Left kidney (tissue), 8 donors: ENCODE measurements at places on chromosomes 16 and 17.

DNA sequence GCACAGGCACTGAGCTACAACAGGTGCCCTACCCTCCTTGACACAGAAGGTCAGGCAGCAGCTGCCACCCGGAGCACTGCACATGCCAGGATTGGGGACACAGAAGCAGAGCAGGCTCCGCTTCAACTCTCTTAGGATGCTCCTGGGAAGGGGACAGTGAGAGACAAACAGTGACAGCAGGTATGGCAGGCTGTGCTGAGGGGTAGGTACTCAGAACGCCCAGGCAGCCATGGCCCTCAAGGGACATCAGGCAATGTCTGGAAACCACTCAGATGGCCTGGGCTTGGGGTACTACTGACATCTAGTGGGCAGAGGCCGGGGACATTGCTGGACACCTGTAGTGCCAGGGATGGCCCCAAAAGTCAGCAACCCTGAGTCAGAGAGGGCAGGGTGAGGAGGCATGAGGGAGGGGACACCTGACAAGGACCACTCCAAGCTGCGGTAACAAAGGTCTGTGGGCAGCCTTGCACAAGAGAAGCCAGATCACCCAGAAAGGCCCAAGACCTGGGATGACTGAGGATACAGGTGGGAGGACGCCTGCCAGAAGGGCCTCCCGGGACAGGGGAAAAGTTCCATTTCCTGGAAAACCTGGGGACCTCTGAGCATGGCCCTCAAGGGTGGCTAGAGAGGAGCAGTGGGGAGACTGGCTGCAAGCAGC lies 21.2 kb downstream of the PEMT start:
- DNase-seq = no peak

DNA sequence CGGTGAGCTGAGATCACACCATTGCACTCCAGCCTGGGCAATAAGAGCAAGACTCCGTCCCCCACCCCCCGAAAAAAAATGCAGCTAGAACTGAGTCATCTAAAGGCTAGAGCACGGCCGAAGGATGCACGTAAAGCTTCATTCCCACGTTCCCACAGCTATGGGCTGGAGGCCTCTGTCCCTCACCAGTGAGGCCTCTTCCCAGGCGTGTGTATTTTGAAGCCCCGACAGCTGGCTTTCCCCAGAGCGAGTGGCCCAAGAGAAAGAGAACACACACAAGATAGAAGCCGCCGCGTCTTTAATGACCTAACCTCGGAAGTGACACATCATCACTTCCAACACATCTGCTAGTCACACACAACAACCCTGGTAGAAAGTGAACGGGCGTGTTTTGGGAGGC lies 6.6 kb upstream of the KCTD5 start:
- DNase-seq = no peak

GRCh38 chr16:51637770-51638094 lies 486.7 kb upstream of the SALL1 start:
- DNase-seq = no peak

GRCh38 chr17:66837885-66838665 lies 3.2 kb downstream of the CACNG5 start:
- no peak for DNase-seq

DNA sequence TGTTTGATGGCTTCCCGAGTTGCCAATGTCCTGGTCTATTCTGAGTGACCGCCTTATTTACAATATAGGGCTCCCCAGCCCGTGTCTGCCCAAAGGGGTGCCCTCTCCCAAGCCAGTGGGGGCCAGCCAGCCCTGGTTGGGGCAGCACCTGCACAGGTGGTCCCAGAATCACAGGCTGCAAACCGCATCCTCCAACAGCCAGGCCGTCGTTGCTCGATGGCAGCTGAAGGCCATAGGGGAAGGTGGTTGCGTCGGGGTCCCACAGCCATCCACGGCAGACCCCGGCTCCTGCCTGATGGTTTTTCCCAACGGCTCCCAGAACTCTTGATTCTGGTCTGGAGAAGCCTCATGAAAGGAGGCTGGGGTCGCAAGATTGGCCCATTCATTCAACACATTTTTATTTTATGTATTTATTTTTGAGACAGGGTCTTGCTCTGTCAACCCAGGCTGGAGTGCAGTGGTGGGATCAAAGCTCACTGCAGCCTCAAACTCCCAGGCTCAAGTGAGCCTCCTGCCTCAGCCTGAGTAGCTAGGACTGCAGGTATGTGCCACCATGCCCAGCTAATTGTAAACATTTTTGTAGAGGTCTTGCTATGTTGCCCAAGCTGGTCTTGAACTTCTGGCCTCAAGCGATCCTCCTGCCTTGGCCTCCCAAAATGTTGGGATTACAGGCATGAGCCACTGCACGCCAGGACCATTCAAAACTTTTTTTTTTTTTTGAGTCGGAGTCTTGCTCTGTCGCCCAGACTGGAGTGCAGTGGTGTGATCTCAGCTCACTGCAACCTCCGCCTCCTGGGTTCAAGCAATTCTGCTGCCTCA lies 79.0 kb upstream of the TOB1 start:
- no peak for DNase-seq

DNA sequence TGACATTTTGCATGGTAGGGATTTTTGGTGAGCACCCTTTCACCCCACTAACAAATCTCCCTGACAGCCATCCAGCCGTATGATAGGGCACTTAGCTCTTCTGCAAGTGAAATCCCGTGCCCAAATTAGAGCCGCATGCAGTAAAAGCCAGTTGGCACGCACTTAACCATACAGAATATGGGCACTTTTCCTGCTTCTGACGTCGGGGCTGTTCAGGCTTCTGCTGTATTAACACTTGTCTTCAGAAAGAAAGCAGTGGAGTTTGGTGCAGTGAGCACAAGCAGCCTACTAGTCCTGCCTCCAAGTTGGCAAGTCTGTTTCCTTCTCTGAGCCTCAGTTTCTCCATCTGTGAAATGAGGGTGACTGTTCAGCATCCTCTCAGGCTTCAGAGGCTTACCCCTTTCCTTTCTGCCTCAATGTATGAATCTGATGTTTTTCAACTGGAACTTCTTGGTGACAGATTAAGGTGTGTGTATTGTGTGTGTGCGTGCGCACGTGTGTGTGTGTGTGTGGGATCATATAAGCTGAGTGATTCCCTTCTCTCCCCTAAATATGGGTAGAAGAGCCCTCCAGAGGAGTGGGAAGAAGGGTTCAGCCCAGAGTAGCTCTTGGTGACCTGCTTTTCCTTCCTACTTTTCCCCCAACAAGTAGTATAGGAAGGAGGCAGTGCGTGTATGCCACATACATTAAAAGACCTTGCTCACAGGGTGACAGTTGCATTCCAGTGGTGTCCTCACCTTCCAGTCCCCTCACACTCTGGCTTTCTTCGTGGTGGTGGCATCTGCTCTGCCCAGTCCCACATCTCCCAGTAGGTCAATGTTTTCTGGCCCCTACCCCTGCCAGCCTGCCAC lies 19.0 kb downstream of the IGF2BP1 start:
- no peak for DNase-seq

GRCh38 chr17:37761059-37761458 lies 16.2 kb upstream of the HNF1B start:
- DNase-seq = no peak

GRCh38 chr16:86307514-86307903 lies 202.8 kb upstream of the FOXF1 start:
- DNase-seq = no peak

DNA sequence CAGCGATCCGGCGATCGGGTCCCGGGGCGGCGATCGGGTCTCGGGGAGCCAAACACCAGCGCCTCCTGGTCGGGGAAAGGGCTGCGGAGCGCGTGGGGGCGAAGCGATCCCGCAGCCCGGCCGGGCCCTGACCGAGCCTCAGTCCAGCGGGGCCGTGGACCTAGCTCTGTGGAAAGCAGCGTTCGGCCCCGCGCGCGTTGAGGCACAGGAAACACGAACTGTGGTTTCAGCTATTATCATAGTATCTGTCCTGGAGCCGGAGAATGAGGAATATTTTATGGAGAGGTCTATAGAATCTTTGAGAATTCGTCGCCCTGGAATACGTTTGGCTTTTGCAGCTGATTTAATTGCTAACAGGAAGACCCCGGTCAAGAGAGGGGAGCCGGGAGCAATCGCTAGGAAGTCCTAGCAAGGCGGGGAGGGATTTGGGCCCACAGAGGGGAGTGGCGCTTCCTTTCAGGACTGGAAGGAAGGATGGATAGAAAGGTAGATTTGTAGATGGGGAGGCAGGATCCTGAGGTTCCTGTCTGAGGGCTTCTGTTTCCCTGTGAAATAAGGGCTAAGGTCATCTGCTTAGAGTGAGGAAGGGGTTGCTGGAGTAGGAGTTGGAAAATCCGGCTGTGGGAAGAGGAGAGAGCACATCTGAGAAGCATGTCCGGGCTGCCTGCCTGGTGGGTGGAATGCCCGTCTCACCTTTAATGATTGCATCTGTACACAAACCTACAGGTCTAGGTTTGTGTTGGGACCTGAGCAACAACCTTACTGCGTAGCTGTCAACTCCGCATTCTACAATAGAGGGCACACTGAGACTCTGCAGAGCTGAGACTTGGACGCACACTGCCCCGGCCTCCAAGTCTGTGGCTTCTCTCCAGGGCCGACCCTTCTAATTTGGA lies 770 bp downstream of the CCNF start:
- no peak for DNase-seq

GRCh38 chr17:4150096-4150495 lies 7.1 kb downstream of the CYB5D2 start:
- DNase-seq = no peak

DNA sequence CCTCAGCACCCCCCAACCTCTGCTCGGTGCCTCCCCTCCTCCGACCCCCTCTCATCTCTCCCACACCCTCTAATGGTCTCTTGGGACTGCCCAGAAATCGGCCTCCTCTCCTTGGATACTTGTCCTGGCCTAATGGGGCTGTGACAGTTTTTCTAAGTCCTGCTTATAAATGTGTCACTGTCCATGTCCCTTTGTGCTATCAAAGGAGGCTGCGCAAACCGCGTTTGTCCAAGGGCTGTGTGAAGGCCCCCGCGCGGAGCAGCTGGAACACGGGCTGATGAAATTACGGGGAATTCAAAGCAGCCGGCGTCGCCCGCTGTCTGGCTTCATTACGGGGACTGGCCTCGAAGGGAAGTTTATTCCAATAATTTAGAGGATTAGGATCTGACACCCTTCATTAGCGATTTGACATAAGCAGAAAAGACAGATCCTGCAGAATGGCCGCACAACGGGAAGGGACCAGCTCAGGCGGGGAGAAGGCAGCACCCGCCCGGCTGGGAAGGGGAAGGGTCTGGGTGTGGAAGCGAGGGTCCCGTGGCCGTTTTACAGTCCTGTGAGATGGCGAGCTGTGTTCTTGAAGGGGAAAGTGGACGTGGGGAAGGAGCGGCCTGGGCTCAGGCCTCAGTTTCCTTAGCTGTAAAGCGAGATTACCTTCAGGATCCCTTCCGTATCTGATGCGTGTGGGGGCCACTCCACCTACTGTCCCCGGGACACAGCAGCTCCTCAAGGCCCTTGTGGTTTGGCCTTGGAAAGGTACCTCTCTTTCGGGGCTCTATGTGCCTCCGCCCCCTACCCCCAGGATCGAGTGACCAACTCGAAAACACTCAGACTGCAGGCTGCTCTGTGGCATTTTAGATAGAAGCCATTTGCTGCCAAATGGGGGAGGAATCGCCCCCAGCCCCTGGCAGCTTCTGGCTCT lies 1.6 kb upstream of the WFIKKN2 start:
- no peak for DNase-seq
